ENCODE measurements at places on chromosomes 7 and 10.

DNA sequence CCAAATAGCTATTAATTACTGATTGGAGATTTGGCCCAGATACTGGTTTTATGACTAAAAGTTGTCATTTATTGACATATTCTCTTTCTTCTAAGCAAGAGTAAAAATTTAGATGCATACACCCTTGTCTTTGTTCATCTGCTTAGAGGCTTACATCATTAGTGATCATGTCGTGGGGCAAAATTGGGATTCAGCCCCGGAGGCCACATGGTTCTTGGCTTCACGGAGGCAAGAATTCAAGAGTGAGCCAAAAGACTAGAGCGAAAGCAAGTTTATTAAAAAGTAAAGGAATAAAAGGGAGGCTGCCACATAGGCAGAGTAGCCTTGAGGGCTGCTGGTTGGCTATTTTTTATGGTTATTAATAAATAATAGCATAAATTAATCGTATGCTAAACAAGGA lies 41.1 kb downstream of the MINPP1 start:
- DNase-seq: peak; percentile 17

- DNase-seq: no peak
Observed at GRCh38 chr7:130748531-130749389, 14.8 kb upstream of the KLF14 start.

DNA sequence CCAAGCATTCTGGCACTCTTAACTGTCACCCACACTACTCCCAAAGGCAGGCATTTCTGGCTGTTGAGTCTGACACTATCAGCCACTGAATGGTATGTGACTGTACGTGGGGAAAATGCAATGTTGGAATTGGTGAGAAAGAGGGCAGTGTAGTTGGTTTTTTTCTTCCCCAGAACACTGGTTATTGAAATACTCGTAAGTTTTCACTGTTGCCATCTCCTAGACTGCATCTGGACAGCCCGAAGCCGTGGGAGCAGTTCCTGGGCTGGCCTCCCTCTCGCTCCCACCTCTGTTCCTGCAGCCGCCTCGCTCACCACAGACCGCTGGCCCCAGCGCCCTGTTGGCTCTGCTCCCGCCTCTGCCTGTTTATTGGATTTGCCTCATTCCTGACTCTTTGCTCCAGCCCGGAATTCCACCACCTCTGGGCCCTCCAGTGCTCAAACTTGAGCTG lies 5.7 kb downstream of the PLCE1 start:
- no peak for DNase-seq

DNA sequence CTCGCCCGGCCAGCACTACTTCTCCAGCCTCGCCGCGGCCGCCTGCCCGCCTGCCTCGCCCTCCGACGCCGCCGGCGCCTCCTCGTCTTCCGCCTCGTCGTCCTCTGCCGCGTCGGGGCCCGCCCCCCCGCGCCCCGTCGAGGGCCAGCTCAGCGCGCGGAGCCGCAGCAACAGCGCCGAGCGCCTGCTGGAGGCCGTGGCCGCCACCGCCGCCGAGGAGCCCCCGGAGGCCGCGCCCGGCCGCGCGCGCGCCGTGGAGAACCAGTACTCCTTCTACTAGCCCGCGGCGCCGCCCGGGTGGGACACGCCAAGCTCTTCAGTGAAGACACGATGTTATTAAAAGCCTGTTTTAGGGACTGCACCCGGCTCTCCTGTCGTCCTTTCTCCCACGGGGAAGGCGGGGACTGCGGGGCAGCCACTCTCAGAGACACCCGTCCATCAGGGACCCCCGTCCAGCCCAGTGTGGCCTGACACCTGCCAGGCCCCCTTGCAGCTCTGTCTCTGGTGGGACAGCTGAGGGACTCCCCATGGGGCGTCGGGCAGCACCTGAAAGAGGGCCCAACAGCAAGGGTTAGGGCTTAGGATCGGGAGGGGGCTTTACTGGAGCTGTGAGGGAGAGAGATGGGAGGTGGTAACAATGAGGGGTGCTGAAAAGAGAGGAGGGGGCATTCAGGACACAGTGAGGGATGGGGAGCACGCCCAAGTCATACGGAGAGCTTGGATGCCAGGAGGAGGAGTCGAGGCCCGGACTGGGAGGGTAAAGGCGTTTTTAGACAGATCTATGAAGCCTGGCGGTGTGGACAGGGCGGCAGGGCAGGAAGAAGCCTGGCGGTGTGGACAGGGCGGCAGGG lies 34.7 kb downstream of the SPDYE6 start:
- peak; percentile 50 for DNase-seq

GRCh38 chr10:62870866-62871265 lies 54.7 kb upstream of the EGR2 start:
- no peak for DNase-seq

DNA sequence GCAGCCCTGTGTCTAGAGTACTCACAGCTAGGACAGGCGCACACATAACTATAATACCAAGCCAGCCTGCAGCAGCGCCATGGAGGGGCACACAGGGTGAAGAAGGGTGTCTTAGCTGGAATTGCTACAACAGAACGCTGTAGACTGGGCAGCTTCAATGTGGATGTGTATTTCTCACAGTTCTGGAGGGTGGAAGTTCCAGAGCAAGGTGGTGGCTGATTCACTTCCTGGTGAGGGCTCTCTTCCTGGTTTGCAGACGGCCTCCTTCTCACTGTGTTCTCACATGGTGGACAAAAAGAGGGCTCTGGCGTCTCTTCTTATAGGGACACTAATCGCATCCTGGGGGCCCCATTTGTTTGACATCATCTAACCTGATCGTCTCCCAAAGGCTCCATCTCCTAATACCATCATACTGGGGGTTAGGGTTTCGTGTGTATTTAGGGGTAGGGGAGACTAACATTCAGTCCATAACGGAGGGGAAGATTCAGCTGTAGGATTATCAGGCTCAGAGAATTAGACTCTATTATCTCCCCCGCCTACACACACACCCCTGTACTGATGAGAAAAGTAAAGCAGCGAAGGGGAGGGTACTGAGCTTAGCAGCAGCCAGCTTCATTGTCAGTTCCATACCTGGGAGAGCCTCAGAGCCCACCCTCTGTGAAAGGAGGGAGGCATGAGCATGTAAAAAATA lies 289.1 kb downstream of the CCDC3 start:
- peak; percentile 3 for DNase-seq

DNA sequence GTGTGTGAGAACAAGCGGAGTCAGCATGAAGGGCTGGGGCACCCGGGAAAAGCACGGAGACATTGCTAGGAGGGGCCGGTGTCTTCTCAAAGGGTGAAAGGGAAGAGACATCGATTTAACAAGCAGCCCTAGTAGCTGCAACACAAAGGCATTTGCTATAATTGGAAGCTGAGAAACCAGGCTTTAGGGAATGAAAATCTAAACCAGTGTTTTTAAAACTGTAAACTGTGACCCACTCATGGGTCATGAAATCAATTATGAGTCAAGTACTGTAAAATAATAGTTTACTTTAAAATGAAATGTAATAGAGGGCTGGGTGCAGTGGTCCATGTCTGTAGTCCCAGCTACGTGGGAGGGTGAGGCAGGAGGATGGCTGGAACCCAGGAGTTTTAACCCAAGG lies 128.7 kb upstream of the RHEB start:
- no peak for DNase-seq

DNA sequence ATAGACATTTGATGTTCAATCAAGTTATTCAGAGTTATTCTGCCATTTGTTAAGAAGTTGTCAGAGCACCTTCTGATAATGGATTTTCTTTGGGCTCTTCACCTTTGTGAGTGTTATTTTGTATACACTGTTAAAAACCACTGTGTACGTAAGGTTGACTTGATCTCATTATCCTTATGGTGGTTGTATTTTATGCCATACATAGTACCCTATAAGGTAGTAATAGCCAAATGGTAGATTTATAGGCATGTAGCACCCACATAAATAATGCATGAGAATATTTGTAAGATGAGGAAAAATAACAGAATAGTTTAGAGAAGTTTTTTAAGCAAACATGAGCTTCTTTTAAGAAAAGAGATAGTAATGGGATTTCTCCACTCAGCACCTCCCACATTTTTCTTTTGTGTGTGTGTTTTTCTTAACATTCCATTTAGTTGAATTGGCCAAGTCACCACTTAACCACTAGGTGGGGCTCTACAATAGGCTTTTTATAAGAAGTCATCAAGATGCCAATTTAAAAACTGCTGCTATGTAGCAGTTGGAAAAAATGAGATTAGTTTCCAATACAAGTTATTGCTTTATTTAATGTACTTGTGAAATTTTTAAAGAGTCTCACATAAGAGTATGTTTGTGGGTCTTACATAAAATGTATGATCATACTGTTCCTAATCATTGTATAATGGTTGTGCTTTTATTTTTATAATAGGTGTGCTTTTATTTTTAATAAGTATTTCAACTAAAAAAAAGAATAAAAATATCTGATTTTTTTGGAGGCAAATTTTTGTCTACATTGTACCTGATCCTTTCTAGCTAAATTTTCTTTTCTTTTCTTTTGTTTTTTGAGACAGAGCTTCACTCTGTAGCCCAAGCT lies 41.1 kb upstream of the STMP1 start:
- DNase-seq: peak; percentile 76

DNA sequence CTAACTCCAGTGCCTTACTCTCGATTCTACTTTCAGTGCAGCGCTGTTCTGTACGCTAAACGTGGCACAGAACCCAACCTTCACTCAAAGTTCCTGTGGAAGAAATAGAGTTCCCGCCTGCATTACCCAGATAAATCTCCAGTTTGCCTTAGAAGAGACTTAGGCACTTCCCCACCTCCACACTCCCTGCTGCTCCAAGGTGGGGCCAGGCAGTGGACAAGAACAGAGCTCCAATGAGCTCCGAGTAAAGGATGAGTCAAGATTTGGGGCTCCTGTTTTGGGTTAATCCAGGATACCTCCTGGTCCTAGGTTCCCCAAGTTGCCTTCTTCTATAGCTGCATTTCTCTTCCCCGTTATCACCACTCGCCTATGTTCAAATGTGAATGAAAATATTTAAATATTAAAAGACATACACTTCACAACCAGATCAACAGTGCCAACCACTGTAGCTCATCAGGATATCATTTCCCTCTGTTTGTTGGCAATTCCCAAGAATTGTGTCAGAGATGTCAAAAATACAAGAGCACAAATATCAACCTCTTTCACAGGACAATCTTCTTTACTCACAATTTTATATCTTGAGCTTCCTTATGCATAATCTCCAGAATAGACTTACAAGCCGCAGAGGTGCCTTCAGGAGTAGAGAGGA lies 48.0 kb downstream of the MALSU1 start:
- DNase-seq: no peak

DNA sequence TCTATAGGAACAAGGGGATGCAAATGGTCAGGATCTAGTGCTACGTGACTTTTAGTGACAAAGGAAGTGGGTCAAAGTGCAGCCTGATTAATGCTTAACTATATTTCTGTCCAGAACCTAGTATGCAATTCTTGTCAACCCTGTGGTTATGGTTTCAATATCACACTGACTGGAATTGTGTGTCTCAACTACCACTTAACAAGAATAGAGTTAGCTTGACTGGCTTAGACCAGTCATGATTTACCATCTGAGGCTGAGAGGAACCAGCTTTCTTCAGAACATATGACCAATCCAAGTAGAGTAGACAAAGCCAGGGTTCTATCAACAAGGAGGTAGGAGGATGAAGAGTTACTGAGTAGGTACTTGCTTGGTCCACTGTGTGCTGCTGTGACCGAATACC lies 54.4 kb downstream of the MYPN start:
- DNase-seq: no peak

DNA sequence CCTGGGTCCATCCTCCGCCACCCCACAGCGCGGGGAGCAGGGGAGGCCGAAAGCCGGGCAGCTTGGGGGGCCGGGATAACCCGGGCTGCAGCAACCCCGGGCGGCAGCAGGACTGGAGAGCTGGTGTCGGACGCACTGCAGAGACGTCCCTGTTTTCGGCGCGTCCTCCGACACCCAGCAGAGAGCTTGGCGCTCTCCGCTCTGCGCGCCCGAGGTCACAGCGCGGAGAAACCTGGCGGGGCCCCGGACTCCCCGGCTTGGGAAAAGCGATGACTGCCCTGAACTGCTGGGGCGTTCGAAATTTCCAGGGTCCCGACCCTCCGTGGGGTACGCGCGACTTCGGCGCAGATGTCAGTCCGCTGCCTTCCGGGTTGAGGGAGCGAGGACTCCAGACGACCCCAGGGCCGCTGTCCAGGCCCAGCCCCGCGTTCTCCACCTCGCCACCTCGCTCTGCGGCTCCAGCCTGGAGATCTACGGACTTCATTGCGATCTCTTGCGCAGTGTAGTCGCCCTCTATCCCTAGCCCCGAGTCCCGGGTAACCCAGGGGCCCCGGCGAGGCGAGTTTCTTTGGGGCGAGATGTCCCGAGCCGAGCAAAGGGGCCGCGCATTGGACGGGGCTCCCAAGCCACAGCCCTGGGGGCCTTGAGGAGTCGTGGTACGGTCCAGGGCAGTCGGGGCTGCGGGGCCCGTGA lies 617 bp upstream of the FOXI2 start:
- no peak for DNase-seq

GRCh38 chr10:25888627-25889026 lies 45.4 kb upstream of the MYO3A start:
- DNase-seq: no peak

DNA sequence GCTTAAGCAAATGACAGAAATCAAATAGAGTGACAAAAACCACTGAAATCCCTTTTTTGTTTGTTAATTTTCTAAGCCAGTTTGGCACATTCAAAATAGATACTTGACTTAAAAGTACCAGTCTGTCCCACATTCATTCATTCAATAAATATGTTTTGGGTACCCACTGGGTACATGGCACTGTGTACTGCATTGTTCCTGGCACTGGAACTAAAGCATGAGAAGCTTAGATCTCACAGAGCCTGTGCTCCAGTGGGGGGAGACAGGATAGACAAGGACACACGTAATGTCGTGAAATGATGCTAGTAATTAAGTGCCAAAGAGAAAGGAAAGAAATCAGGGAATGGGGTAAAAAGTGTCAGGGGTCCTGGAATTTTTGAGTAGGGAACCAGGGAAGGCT lies 13.0 kb downstream of the MTURN start:
- no peak for DNase-seq

DNA sequence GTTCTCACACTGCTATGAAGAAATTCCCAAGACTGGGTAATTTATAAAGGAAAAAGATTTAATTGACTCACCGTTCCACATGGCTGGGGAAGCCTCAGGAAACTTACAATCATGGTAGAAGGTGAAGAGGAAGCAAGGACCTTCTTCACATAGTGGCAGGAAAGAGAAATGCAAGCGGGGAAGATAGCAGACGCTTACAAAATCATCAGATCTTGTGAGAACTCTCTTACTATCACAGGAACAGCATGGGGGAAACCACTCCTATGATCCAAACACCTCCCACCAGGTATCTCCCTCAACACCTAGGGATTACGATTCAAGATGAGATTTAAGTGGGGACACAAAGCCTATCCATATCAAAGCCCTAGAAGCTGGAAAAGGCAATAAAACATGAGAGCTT lies 130.8 kb downstream of the MDFIC start:
- DNase-seq: no peak

DNA sequence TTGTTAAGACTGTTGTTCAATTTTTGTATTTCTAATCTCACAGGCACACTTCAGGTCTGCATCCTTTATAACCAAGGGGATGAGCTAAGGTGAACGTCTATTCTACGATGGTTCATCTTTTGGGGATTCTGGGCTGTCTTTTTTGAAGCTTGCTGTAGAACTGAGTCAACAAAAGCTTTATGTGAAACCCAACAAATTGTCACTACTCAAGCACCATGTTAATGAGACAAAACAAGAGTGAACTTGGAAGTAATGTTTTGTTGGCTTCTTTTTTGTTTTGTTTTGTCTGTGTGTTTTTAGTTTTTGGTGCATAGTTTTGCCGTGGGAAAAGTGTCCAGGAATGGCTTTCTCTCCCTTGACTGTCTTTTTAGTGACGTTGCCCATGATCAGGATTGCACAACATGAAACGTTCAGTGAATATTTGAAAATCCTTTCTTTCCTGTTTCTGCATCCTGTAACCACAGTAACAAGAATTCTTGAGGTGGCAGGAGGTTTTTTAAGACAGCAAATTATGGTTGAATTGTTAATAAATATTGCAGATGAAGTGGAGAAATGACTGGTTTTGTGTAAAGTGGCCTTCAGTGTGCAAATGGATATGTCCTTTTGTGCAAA lies 65.6 kb downstream of the WIPF3 start:
- DNase-seq: no peak

Measured in NB4 (cell line).